ENCODE measurements at places on chromosomes 1 and 21.

DNA sequence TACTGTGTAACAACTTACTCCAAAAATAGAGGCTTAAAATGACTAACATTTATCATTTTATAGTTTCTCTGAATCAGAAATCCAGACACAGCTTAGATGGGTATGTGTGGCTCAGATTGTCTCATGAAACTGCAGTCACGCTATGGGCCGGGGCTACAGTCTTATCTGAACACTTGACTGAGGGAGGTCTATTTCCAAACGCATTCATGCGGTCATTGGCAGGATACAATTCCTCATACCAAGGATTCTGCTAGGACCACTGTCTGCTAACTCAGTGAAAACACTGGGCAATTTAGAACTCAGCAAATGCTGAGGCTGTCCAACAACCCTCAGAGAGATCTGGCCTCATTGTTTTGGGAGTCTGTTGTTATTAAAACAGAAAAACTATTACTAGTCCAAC lies 178.6 kb downstream of the TBX15 start:
- no peak for DNase-seq

- DNase-seq, result no peak
Observed at GRCh38 chr21:36065497-36066036, 4.3 kb upstream of the CBR1 start.

DNA sequence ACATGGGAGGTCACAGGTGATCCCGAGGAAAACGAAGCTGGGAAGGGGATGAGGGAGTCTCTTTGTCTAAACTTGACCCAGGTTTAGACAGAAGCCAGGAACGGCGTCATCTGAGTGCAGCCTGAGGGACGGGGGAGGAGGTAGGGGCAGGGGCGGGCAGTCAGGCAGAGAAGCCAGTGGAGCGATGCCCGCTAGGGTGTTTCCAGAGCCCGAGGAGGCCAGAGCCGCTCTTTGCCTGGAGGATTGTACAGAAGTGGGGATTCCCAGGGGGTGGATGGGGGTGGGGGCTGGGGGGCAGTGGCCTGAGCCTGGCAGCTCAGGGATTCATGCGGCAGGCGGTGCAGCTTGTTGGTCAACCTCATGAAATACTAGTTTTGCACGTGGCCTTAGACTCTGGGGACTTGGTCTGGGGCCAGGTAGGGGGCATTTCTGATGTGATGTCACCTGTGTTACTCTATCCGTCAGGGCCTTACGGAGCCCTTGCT lies 58.4 kb downstream of the VPS26C start:
- DNase-seq, result no peak

DNA sequence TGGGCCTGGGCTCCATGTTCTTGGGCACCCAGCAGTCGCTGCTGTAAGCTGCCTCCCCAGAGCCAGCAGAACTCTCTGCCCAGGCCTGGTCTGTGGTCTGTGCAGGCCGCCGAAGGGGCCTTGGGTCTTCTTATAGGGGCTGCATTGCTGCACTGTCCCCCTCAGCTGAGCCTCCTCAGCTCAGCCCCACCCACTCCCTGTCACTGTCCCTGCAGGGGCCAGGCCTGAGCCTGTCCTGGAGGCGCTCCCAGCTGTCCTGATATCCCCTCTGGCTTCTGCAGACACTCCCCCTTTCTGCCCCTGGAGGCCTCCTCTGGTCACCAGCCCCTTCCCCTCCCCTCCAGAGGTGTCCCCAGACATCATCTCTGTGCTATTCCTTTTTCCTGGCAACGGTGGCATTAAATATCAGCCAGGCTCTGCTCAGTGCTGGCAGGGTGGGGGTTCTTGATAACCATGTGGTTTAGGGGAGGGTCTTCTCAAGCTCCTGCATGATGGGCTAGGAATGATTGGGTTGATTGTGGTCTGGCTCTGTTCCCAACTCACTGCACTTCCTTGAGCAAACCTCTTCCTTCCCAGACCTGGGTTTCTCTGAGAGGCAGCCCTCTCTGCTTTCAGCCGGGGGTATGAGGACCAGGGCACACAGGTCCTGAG lies 3.7 kb upstream of the FOXO6 start:
- no peak for DNase-seq

- DNase-seq, result no peak
Observed at GRCh38 chr1:223426936-223427335, 33.7 kb downstream of the CCDC185 start.

- no peak for DNase-seq
Observed at GRCh38 chr1:244460197-244460596, 876 bp upstream of the CATSPERE start.

DNA sequence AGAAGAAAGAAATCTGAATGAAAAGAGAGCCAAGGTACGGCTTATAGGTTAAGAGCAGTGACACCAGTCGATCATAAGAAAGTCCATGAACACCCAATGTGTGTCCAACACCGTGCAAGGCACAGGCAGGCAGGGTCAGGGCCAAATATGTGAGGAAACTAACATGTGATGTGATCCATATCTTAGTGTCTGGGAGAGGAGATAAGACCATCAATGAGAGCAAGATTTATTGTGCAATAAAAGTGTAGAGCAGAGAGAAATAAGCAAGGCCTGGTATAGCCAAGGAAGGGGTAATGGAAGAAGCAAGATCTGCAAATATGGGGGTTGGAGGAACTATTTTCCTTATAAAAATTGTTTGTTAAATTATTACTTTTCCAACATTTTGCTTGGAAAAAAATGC lies 198.8 kb downstream of the CRB1 start:
- no peak for DNase-seq

- no peak for DNase-seq
Observed at GRCh38 chr1:30137001-30137400, 586.4 kb downstream of the MATN1 start.

- DNase-seq, result no peak
Observed at GRCh38 chr1:147243841-147244240, 1.4 kb downstream of the CHD1L start.

GRCh38 chr1:28779751-28780408 lies 32.1 kb upstream of the OPRD1 start:
- DNase-seq, result no peak

All from muscle of arm (tissue), 14 donors.